ENCODE measurements at places on chromosomes 13 and 19.
A peak's percentile ranks its signal among the peaks of the same experiment; 100 is the strongest.

- no peak for DNase-seq
Observed at GRCh38 chr19:42683917-42684513, 56.3 kb downstream of the PSG3 start.

GRCh38 chr19:51258165-51259160 lies 7.6 kb downstream of the SIGLECL1 start:
- DNase-seq = no peak

GRCh38 chr13:108933061-108933460 lies 303.6 kb downstream of the MYO16 start:
- no peak for DNase-seq

DNA sequence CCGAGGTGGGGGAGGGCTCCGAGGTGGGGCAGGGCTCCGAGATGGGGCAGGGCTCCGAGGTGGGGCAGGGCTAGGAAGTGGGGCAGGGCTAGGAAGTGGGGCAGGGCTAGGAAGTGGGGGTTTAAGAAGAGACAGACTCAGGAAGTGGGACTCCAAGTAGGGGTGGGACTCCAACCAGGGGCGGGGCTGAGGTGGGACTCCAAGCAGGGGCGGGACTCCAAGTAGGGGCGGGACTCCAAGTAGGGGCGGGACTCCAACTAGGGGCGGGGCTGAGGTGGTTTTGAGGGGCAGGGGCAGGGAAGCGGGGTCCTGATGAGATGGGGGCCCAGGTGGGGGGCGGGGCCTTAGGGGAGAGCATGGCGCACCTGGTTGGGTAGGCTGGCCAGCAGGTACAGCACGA lies 13.6 kb downstream of the CFD start:
- DNase-seq = no peak

DNA sequence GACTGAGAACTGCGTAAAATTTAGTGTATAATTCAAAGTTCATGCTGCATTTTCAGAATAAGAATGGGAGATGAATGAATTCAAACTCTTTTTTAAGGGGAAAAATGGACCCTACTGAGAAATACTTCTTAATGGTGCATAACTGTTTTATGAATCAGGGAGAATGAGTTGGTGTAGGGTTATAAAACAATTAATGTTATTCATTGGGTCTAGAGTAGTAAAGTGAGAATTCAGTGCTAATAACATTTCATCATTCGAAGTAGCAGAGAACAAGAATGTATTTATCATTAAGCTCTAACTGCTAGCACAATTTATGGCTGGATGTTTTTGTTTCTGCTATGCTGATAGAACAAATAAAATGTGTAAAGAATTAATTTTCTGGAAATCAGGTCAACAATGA lies 310.2 kb downstream of the SLITRK5 start:
- DNase-seq = no peak

DNA sequence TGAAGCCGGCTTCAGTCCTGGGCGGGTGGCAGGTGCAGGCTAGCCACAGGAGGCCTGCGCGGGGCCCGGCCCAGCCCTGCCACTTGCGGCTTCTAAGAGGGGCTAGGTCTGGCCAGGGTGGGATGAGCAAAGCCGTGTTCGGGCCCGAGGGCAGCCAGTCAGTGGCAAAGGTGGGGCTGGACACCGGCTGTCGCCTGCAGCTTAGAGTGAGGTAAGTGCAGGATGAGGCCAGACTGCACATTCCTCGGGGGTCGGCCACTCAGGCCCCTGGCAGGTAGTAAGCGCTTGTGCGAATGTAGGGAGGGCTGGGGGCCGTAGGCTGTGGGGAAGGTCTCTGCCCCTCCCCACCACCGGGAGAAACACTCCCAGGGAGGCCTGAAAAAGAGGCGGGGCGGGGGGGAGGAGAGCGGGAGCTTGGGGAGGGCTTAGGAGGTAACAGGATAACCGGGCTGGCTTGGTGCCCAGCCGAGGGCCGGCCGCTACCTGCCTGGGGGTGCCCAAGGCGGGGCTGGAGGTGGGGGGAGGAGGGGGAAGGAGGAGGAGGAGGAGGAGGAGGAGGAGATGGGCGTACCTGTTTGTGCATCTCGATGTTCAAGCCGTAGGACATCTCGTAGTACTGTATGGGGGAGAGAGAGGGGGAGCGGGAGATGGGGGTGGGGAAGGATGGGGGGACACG lies 6.4 kb downstream of the TLE5 start:
- DNase-seq = no peak

DNA sequence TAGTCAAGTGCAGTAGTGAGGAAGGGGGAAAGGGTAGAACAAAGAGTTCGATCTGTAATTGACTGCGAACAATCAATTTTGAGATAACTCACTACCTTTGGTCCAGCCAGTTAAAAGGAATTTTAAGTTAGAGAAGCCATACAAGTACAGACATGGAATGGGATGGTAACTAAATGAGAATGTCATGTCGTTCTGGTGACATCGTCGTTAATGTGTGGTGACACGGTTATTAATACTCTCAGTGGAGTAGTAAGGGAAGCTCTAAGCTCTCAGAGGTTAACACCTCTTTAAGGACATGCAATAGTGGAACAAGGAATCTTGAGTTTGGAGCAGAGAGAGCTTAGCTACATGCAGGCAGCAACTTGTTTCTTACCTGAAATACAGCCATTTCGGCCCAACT lies 154.9 kb upstream of the KLF12 start:
- DNase-seq = no peak

DNA sequence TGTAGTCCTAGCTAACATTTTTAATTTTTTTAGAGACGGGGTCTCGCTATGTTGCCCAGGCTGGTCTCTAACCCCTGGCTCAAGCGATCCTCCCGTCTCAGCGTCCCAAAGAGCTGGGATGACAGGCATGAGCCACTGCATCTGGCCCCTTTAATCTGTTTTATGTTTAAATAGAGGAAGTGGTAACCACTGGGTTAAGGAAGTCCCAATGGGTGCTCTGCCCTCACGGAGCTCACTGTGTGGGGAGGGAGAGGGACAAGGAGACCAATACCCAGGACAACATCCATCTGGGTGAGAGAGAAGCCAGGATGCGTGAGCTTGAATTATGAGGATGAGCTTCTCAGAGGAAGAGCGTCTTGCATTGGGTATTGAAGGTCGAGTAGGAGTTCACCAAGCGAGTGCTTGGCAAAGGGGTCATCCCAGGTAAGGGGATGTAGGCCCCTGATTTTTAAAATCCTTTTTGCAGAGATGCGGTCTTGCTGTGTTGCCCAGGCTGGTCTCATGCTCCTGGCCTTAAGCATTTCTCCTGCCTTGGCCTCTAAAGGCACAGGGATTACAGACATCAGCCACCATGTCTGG lies 13.8 kb downstream of the YJU2 start:
- no peak for DNase-seq

DNA sequence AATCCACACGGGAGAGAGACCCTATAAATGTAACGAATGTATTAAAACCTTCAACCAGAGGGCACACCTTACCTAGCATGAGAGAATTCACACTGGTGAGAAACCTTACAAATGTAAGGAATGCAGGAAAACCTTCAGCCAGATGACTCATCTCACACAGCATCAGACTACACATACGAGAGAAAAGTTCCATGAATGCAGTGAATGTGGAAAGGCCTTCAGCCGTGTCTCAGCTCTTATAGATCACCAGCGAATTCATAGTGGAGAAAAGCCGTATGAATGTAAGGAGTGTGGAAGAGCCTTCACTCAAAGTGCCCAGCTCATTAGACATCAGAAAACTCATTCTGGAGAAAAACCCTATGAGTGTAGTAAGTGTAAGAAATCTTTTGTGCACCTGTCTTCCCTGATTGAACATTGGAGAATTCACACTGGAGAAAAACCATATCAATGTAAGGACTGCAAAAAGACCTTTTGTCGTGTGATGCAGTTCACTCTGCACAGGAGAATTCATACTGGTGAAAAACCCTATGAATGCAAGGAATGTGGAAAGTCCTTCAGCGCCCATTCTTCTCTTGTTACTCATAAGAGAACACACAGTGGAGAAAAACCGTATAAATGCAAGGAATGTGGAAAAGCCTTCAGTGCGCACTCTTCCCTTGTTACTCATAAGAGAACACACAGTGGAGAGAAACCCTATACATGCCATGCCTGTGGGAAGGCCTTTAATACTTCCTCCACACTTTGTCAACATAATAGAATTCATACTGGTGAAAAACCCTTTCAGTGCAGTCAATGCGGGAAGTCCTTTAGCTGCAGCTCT lies 16.0 kb downstream of the ZNF582 start:
- DNase-seq = no peak

DNA sequence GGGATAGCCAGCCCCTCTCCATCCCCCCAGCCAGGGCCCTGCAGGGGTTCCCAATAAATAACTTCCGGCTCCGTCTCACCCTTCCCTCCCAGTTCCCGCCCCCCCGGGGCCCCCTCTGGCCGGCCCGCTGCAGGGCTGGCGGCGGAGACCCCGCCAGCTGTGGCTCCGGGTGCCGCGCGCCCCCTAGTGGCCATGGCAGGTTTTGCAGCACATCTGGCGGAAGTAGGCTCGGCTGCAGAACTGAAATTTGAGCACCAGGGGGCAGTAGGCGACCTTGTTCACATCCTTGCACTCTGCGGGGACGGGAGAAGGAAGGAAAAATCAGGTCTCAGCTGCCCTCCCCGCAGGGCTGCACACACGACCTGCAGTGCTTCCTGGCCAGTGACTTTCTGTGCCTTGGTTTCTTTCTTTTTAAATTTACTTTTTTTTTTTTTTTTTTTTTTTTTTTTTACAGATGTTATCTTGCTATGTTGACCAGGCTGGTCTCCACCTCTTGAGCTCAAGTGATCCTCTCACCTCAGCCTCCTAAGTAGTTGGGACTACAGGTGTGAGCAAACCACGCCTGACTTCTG lies 3.6 kb upstream of the MYO1F start:
- DNase-seq = peak; percentile 75

- no peak for DNase-seq
Observed at GRCh38 chr19:42281827-42282762, 13.0 kb downstream of the CIC start.

DNA sequence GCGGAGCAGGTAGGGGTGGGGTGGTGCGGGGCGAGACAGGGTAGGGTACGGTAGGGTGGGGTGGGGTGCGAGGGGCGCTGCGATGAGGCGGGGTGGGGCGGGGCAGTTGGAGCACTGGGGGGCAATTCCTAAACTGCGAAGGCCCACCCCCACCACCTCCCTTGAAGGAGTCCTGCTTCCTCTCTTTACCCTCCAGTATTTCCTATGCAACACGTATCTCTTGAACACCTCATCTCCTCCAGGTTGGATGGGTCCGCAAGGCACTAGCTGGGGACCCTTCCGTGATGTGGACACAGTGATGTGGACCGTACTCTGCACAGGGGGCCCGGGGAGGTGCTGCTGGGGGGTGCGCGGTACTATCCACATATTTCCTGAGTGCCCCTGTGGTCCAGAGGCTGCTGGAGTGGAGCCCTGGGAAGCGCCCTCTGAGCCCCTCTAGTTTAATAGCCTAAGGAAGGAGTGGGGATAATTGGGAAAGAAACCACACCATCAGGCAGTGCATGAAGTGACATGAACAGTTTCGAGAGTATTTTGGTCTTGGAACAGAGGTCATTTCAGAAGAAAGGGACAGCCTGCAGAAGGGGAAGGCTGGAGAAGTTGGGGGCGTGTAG lies 1.1 kb downstream of the IL17D start:
- no peak for DNase-seq

GRCh38 chr13:108950333-108951010 lies 321.1 kb downstream of the MYO16 start:
- no peak for DNase-seq

DNA sequence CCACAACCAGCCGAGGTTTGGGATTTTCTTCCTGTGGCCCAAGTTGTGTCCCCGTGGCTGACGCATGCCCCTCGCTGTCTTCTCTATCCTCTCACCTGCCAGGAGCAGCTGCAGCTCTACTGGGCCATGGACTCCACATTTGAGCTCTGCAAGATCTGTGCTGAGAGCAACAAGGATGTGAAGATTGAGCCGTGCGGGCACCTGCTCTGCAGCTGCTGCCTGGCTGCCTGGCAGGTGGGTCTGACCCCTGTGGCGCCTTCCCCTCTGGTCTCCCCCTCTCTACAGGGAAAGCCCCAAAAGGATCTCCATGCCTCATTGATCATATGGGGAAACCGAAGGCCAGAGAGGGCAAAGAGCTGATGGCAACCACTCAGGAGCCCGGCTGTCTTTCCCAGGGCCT lies 14.6 kb downstream of the CBLC start:
- no peak for DNase-seq

DNA sequence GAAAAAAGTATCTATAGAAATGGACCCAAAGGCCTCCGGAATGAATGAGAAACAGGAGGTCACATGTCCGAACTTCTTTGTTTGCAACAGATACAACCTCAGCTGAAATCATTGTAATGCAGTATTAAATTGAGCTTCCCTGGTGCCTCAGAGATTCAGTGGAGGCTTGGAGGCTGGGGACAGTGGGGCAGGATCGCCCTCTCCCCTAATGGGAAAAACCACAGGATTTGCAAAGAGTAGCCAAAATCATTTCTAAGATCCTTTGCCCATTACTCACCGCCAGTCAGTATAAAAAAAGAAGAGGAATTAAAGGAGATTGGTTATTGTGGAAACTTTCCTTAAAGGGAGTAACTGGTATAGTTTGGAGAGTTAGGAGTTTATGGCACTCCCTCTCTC lies 30.4 kb upstream of the IRS2 start:
- DNase-seq = no peak

GRCh38 chr19:33432446-33433170 lies 59.1 kb downstream of the CEBPG start:
- DNase-seq = no peak

DNA sequence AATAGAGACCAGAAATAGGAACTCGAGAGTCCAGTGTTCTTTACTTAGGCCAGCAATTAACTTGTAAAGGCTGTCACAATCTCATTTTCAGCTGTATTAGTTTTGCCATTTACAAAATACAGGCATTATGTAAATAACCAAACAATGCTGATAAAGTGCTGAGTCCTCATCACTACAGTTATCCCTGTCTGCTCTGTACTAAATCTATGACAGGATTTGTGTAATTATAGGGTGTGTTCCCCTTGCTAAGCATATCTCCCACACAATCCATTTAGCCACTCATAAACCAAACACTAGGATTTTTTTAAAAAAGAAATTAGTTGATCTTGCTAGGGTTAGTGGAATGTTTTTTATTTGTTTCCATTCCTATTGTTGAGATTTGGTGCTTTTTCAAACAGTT lies 23.2 kb downstream of the PDX1 start:
- no peak for DNase-seq

DNA sequence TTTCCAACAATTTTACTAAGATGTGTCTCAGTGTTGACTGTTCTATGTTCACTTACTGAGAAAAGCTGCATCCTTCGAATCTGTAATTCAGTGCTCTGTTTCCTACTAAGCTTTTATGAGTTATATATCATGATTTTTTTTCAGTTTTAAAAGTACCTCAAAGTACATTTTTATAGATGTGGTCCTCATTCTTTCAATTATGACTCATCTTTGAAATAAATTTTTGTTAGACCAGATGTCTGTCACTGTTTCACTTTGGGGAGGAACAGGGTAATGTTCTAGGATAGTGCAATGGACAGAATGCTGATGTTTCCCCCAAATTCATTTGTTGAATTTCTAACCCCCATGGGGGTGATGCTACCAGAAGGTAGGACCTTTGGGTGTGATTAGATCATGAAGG lies 74.8 kb downstream of the NALCN start:
- no peak for DNase-seq

GRCh38 chr13:110853235-110853721 lies 61.6 kb downstream of the ANKRD10 start:
- DNase-seq = no peak

GRCh38 chr19:12782424-12783290 lies 7.3 kb upstream of the HOOK2 start:
- no peak for DNase-seq

All from left renal cortex interstitium (tissue), 4 donors.